PC-9 (cell line): ENCODE measurements at places on chromosomes 6 and 20. TPM values are rescaled to one million over a fixed set of nuclear protein-coding genes. Genes with fewer than 3 reads are reported as not detected.

GRCh38 chr6:137658287-137658686 lies 164.1 kb upstream of the OLIG3 start:
- DNase-seq = no peak

MAFB gene
- total RNA-seq = not detected in 2 replicates

SYNGAP1 gene
- 13.6 and 17.7 TPM in 2 replicates for total RNA-seq

GRCh38 chr20:12535316-12535715 lies 473.5 kb upstream of the SPTLC3 start:
- no peak for DNase-seq

DNA sequence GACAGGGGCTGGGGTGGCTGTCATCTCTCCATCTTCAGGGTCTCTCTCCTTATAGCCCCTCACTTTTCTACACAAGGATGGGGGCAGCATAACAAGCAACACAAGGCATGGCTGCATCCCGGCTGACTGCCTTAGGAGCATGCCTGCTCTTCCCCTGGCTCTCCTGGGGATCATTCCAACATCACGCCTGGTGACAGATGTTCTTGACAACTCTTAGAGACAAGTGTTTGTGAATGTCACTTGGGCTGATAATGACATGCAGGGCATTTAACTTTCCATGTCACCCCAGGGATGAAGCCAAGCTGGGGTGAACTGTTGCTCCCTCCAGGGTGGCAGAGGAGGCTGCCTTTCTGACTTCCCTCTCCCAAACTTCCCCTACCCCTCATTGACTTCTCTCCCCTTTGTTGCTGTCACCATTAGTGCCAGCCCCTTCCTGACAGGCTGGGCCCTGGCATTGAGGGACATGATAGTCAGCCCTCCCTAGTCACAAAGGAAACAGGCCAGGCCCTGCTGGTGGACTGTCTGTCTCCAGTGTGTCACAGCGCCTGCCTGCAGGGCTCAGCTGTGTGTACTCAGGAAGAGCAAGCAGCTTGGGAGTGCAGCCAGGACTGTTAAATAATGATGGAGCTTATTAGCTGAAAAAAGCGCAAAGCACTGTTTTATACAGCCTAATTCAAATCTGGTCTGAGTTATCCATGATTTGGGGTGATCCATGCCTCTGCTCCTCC lies 161.8 kb downstream of the LRFN2 start:
- no peak for DNase-seq

NRN1 gene
- total RNA-seq = not detected in 2 replicates

DNA sequence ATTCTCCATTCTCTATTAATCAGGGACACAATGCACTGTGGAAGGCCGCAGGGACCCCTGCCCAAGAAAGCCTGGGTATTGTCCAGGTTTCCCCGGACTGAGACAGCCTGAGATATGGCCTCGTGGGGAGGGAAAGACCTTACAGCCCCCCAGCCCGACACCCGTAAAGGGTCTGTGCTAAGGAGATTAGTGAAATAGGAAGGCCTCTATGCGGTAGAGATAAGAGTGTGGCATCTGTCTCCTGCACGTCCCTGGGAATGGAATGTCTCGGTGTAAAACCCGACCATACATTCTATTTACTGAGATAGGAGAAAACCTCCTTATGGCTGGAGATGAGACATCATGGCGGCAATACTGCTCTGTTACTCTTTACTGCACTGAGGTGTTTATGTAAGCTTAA lies 15.7 kb upstream of the EIF2S2 start:
- no peak for DNase-seq

- DNase-seq = no peak
These were observed 5.0 kb downstream of the ANGPT4 start for GRCh38 chr20:910870-911770.

TSHZ2 gene
- not detected in 2 replicates for total RNA-seq

GRCh38 chr6:11275598-11275997 lies 43.1 kb upstream of the NEDD9 start:
- DNase-seq = no peak

DNA sequence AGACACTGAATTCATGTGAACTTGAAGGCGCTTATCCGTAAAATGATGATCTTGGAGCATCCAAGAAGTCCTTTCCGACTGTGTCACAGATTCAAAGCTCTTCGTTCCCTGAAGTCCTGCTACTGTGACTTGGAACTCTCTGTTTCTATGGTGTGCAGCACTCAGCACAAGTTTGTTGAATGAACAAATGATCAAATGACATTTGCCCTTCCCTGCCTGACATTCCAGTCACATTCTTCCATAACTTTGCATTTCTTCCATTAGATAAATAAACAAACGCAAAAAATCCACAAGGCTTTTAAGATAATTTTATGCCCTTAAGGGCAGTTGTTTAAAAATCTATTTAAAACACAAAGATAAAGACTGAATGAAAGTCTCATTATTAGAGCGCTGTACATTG lies 39.9 kb downstream of the SGK1 start:
- DNase-seq = no peak

GRCh38 chr6:127515794-127516661 lies 3.1 kb downstream of the MTCL3 start:
- peak; percentile 51 for DNase-seq

GRCh38 chr20:41454250-41454649 lies 87.6 kb upstream of the EMILIN3 start:
- DNase-seq = no peak

DNA sequence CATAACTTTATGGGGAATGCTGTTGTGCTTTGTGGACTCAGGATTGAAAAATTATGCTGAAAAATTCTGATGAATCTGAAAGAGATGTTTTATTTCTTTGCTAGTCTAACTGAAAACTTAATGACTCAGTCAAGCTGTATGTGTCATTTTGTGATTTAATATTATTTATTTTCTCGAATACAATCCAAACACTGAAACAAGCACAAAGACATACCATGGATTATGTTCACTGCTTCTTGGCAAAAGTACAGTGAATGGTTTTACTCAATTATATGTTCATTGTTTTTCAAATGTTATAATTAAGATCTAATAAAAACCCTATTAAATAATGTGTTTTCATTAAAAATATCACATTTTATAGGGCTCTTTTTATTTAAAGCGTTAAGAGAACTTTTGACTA lies 330.6 kb upstream of the EPHA7 start:
- DNase-seq = no peak

DNA sequence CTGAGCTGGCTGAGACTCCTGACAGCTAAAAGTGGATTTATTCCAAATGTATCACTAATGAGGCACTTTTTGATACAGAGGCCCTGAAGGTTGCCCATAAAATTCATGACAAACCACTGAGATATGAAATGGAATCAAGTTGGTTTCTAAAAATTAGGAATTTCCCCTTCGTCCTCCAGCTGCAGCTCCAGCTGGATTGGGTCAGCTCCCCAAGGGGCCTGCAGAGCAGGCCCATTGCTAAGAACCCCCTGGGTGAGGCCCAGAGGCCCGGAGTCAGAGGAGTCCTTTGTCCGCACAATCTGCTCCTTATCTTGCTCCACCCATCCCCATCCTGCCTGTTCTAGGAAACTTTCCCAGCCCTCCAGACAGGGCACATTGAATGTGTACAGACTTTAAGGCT lies 163.5 kb upstream of the TOP1 start:
- no peak for DNase-seq

DNA sequence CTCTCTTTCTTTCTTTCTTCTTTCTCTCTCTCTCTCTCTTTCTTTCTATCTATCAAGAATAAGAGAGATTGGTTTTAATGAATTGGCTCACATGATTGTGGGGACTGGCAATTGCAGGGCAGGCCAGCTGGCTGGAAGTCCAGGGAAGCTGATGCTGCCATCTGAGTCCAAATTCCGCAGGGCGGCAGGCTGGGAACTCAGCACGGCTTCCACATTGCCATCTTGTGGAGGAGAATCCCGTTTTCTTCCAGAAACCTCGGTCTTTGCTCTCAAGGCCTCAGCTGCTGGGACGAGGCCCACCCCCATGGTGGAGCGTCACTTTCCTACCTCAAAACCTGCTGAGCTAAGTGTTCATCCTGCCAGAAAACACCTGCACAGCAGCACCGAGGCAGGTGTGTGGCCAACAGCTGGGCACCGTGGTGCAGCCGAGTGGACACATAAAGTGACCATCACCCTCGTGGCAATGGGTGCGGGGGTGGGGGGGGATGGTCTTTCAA lies 58.8 kb upstream of the SLCO4A1 start:
- no peak for DNase-seq

PSORS1C2 gene
- total RNA-seq = not detected in 2 replicates

DNA sequence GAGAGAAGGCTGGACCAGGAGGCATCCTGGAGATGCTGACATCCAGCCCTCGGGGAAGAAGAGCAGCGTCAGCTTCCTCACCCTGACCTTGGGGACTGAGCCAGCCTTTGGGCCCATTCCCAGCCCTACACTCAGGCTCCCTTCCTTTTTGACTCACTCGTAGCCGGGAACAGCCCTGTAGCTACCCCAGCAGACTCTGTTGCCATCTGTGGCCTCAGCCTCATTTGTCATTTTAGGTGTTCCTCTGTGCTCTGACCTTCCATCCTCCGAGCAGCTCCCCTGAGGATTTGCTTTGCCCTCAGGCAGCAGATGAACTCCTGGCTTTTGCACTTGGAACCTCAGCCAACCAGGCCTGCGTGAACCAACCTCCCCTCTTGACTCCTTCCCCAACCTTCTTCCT lies 67.5 kb downstream of the ELOVL2 start:
- DNase-seq = no peak

DNA sequence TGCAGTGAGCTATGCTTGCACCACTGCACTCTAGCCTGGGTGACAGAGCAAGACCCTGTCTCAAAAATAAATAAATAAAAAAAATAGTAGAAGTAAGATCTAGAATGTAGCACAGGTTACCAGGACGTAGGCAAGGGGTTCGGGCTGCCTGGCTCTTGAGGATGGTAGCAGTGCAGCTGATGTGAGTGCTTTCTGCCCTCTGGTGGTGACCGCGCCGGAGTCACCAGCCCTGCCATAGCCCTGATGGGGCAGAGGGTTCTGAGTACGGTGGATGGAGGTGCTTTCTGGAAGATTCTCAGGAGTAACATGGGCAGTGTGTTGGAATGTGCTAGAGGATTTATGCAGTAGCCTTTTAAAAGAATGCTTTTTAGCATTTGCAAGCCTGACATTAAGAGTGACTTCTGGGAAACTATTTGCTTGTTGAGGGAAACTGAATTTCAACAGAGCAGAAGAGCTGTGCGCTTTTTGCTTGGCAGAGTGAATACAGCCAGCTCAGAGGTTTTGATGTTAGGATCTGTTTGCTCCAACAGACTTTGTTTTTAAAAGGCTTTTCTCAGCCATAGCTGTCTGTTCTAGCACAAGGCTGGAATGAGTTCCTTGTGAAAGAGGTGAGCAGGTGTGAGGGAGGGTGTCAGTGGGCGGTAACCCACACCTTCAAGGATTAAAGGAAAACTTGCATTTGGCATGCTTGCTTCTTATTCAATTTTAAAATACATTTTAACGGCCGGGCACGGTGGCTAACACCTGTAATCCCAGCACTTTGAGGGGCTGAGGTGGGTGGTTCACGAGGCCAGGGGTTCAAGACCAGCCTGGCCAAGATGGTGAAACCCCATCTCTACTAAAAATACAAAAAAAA lies 65.9 kb downstream of the PTPN1 start:
- peak; percentile 60 for DNase-seq

DNA sequence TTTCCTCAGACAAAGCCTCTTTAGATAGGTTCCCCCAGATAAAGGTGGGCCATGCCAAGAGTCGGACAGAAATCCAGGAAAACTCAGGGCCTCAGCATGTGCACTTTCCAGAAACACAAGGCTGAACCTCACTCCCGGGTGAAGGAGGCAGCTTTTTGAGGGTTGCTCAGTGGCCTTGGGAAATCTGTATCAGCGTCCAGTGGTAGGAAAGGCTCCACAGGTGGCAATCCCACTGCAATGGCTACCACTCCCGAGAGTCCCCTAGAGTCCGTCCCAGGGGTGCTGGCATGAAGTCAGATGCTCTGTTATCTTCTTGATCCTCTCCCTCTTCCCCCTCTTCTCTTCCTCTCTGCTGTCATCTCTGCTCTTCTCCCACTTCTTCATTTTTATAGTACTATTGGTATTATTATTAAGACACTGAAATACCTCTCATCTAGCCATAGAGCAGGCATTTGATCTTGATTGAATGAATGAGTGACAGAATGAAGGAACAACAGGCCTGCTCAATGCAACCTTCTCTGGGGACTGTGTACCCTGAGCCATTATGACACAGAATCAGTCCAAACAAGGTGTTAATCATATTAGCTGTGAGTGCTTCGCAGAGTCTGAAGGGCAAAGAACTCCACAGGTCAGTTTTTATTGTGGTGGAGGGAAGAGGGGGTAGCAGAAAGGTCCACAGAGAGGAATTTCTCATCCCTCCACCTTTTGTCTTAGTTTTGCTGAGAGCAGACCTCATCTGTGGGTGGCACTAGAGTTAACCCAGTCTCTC lies 13.3 kb downstream of the SLC22A1 start:
- DNase-seq = no peak

DNA sequence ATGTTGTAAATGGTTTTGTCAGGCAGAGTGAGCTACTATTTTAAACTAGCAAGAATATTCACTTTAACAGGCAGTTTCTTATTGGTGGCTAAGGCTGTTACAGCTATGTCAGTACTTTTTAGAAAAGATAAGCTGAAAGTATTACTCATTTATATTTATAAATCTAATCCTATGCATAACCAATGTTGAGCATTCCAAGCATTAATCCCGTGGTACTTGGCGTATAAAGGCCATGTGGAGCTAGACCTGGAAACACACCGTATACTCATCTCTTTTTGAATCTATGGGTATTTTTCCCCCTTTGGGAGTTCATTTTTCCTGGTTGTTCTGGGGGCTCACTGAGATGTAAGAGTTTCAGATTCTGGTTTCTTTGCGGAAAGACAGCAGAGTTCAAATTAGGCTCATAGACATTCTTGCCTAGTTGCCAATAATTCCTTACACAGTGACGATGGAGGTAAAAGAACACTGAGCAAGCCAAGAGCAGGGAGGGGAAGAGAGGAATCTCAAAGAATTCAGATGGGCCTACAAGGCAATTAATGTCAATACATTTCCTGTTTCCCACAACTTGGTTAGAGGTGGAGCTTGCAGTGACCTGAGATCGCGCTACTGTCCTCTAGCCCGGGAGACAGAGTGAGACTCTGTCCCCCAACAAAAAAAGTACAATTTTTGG lies 211.5 kb downstream of the SOX4 start:
- no peak for DNase-seq

GRCh38 chr6:139271056-139271455 lies 20.7 kb downstream of the TXLNB start:
- peak; percentile 6 for DNase-seq

GNAS gene
- total RNA-seq = 929 and 1,304 TPM in 2 replicates

- no peak for DNase-seq
These were observed 133.2 kb downstream of the SLC16A10 start for GRCh38 chr6:111220383-111221031.

- no peak for DNase-seq
These were observed 26.8 kb upstream of the UBE2J1 start for GRCh38 chr6:89379281-89379680.

DNA sequence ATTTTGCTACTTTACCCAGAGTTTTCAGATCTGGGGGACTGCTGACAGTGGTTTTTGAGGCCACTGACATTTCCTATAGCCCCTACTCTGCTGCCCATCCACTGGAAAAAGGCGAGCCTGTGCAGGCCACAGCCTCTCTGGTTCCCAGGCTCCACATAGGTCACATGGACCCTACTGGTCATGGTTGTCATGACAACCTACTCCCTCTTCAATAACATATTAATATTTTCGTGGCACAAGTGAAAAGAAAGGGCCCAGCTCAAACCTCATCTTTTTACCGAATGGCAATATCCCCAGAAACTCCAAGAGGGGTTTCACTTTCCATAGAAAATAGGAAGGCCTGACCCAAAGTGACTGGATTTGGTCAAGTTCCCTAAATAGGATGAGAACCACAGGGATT lies 11.0 kb upstream of the FOXO3 start:
- DNase-seq = no peak

GRCh38 chr6:138545621-138545980 lies 46.3 kb upstream of the NHSL1 start:
- no peak for DNase-seq

- no peak for DNase-seq
These were observed 613.3 kb upstream of the SYNCRIP start for GRCh38 chr6:86255973-86256372.
